Regular cardiac myocyte (primary cell): ENCODE measurements at places on chromosomes 13 and 19. TPM values are rescaled to one million over a fixed set of nuclear protein-coding genes. Genes with fewer than 3 reads are reported as not detected.

ADPRHL1 gene
- total RNA-seq: 0.56 and 0.58 TPM in 2 replicates

TLE2 gene
- total RNA-seq: 0.58 and 3.4 TPM in 2 replicates

APOC1 gene
- 1.3 and 3.4 TPM in 2 replicates for total RNA-seq

NPHS1 gene
- not detected in 2 replicates for total RNA-seq

CEACAM21 gene
- total RNA-seq: 0.28 TPM in 1 of 2 replicates, not detected in the other

THSD8 gene
- not detected in 2 replicates for total RNA-seq
